MM.1S (cell line): ENCODE measurements at places on chromosomes 6 and 20.

- no peak for DNase-seq
- no peak overlapping the region for H3K4me3 ChIP-seq
- no peaks in the 10 kb centered on the region for H3K36me3 ChIP-seq
- H3K27me3 ChIP-seq, result no peaks in the 10 kb centered on the region; the same call in 1 of the 2 replicates
Measured at GRCh38 chr6:7673063-7673536, 52.8 kb upstream of the BMP6 start.

- no peak overlapping the region for H3K4me3 ChIP-seq
- no peaks in the 10 kb centered on the region; the same call in 1 of the 2 replicates for H3K27me3 ChIP-seq
- peaks cover 28% of the 10 kb centered on the region for H3K4me1 ChIP-seq
- H3K27ac ChIP-seq, result no peak overlapping the region
- no peaks in the 10 kb centered on the region for H3K36me3 ChIP-seq
Measured at GRCh38 chr20:52404671-52405070, 213.1 kb upstream of the ZFP64 start.

GRCh38 chr6:159170333-159170672 is 1.1 kb downstream of the FNDC1 start:
- no peak for DNase-seq
- H3K4me1 ChIP-seq, result no peaks in the 10 kb centered on the region
- H3K27me3 ChIP-seq, result peaks cover 11% of the 10 kb centered on the region
- H3K36me3 ChIP-seq, result no peaks in the 10 kb centered on the region

GRCh38 chr6:122726649-122727048 is 52.9 kb upstream of the FABP7 start:
- H3K4me1 ChIP-seq, result no peaks in the 10 kb centered on the region
- no peaks in the 10 kb centered on the region for H3K27me3 ChIP-seq
- no peaks in the 10 kb centered on the region for H3K36me3 ChIP-seq
- no peak overlapping the region for H3K4me3 ChIP-seq
- H3K27ac ChIP-seq, result no peak overlapping the region

DNA sequence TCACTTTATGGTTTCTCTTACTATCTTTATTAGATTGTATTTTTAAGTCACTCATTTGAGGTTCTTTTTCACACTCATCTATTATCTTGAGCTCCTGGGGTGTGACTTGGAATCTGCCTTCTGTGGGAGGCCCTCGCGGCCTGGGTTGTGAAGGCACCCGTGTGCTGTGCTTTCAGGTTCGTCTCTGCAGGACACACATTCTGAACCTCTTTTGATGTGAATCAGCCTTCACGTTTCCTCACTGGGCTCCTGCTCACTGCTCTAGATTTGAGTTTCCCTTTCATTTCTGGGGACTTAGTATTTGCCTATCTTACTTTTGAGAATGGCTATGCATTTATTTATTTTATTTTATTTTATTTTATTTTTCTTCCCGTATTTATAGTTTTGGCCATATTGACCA is 97.8 kb downstream of the PACRG start:
- H3K36me3 ChIP-seq, result no peaks in the 10 kb centered on the region
- no peak overlapping the region for H3K27ac ChIP-seq
- no peak overlapping the region for H3K4me3 ChIP-seq
- DNase-seq, result peak; percentile 7
- no peaks in the 10 kb centered on the region for H3K4me1 ChIP-seq

DNA sequence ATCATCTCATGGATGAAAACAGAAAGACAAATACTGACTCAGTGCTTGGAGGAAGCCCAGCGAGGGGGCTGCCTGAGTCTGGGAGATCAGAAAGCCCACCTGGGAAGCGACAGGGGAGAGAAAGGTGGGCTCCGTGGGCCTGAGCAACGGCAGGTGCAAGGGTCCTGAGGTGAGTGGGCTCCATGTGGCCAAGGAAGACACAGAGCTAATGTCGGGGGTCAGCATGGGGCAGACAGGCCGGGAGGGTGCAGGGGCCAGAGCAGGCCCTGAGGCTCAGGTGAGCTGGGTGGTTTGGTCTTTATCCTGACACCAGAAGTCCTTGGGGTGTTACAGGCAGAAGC is 18.8 kb downstream of the APCDD1L start:
- H3K27ac ChIP-seq, result no peak overlapping the region
- H3K36me3 ChIP-seq, result no peaks in the 10 kb centered on the region
- no peaks in the 10 kb centered on the region for H3K4me1 ChIP-seq
- no peak for DNase-seq
- H3K4me3 ChIP-seq, result no peak overlapping the region

DNA sequence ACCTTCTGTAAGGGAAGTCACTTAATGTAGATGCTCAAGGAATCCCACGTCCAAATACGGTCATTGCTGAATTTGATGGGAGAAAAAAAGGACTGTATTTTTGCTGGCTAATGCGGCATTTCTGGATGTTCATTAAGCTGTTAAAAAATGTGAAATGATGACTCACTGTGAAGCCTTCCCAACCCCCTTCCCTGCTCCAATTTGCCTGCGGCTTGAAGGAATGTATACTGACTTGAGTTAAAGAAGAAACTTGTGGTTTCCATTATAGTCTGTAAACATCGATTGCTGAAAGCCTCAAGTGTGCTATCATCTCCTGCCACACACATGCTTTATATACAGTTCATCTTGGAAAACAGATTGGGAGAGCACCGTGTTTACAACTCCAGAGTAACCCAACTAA is 249.1 kb upstream of the JAG1 start:
- H3K36me3 ChIP-seq, result no peaks in the 10 kb centered on the region
- no peak overlapping the region for H3K27ac ChIP-seq
- no peaks in the 10 kb centered on the region for H3K4me1 ChIP-seq
- DNase-seq, result no peak
- H3K4me3 ChIP-seq, result no peak overlapping the region

GRCh38 chr6:19771753-19772336 is 65.3 kb upstream of the ID4 start:
- H3K4me3 ChIP-seq, result no peak overlapping the region
- no peak overlapping the region for H3K27ac ChIP-seq
- no peaks in the 10 kb centered on the region for H3K27me3 ChIP-seq
- H3K4me1 ChIP-seq, result no peaks in the 10 kb centered on the region

- no peaks in the 10 kb centered on the region for H3K27me3 ChIP-seq
- no peaks in the 10 kb centered on the region for H3K36me3 ChIP-seq
- no peak for DNase-seq
- no peak overlapping the region for H3K27ac ChIP-seq
Measured at GRCh38 chr20:48721324-48722001, 106.3 kb downstream of the PREX1 start.

GRCh38 chr6:56349194-56349593 is 101.8 kb upstream of the COL21A1 start:
- peaks cover 15% of the 10 kb centered on the region for H3K4me1 ChIP-seq
- no peak overlapping the region for H3K27ac ChIP-seq
- no peaks in the 10 kb centered on the region for H3K27me3 ChIP-seq

GRCh38 chr20:8490076-8490830 is 358.2 kb downstream of the PLCB1 start:
- no peak for DNase-seq
- no peak overlapping the region for H3K27ac ChIP-seq

DNA sequence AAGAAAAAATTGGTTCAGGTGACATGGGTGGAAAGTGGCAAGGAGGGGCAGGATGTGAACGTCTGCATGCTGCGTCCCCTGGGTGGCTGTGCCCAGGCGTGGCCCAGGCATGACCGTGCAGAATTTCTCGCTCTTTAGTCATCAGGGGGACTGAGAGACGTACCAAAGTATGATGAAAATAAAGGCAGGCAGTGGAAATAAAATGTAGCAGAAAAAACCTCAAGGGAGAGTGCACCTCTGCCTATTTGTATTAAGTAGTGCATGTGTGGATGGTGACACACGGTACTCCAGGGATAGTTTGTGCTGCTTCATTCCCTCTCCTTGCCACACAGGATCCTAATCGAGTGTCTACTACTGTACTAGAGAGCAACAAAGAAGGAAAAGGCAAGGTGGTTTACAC is 81.1 kb downstream of the ATP9A start:
- H3K27me3 ChIP-seq, result no peaks in the 10 kb centered on the region
- H3K27ac ChIP-seq, result no peak overlapping the region
- no peak for DNase-seq
- H3K36me3 ChIP-seq, result no peaks in the 10 kb centered on the region
- no peaks in the 10 kb centered on the region for H3K4me1 ChIP-seq
- no peak overlapping the region for H3K4me3 ChIP-seq

GRCh38 chr20:61331543-61331942 is 79.5 kb downstream of the CDH4 start:
- no peaks in the 10 kb centered on the region for H3K4me1 ChIP-seq
- no peaks in the 10 kb centered on the region for H3K36me3 ChIP-seq
- no peak overlapping the region for H3K27ac ChIP-seq
- DNase-seq, result no peak
- no peak overlapping the region for H3K4me3 ChIP-seq
- peaks cover 33% of the 10 kb centered on the region for H3K27me3 ChIP-seq

DNA sequence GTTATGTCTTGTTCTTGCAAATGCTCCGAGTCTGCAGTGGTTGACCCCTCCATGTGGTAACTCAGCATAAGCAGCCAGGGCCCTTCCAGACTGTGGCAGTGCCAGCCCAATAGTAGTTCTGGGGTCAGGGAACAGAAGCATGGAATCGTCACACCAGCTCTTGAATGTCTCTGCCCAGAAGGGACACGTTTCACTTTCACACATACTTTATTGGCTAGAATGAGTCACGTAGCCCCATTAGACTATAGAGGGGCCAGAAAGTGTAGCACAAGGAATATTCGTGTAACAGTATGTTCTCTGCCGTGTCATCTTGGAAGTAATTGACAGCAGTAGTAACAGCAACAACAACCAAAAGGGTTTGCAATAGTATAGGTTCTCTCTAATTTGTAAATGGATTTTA is 254.7 kb downstream of the FARS2 start:
- no peaks in the 10 kb centered on the region for H3K36me3 ChIP-seq
- 0 out of 2 replicates have a peak, but pooled peaks cover 8% of the 10 kb centered on the region for H3K4me1 ChIP-seq
- H3K27ac ChIP-seq, result no peak overlapping the region
- H3K27me3 ChIP-seq, result no peaks in the 10 kb centered on the region
- no peak overlapping the region for H3K4me3 ChIP-seq
